CD4-positive, alpha-beta T cell (primary cell): ENCODE measurements at places on chromosomes 12 and 14.

DNA sequence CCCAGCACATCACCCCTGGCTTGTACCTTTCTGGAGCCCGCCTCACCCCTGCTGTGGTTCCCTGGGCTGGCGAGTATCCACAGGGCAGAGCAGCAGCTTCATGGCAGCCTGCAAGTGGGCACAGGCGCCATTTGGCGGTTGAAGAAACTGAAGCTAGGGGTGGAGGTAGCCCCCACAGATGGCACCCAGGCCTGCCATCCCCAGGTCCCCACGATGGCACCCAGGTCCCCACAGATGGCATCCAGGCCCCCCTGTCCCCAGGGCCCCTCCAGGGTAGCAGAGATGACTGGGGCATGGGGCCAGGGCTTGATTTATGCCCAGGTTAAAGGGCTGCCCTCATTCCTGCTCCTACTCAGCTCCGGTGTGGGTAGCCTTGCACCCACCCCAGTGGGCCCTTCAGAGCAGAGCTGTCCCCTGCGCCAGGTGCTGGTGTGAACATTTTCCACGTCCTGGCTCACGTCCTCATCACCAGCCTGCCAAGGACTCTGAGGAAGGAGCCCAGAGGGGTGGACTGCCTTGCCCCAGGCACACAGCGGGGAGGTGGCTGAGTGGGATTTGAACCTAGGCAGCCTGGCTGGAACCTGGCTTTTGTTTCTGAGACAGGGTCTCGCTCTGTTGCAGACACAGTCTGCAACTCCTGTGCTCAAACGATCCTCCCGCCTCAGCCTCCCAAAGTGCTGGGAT lies 8.7 kb downstream of the MMP17 start:
- DNase-seq, result no peak

DNA sequence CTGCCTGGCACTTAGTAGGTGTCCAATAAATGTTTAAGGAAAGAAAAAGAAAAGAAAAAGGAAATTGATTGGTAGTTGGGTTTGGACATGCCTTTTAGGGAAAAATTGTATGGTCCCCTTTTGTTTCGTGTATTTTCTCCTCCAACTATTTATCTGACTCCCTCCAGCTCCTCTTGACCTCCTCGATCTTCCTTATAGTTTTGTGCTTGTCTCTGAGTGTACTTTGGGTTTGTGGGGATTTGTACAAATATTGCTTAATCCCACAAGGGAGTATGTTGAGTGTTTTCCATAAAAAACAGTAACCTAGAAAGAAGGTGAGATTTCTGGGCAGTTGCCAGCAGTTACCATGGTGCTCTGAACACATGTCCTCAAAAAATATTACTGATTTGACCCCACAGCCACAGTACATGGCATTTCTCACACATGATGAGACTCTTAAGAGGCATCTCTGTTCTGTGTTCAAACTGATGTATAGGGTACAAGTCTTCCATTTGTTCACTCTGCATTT lies 15.7 kb downstream of the PLEKHG7 start:
- DNase-seq, result no peak

DNA sequence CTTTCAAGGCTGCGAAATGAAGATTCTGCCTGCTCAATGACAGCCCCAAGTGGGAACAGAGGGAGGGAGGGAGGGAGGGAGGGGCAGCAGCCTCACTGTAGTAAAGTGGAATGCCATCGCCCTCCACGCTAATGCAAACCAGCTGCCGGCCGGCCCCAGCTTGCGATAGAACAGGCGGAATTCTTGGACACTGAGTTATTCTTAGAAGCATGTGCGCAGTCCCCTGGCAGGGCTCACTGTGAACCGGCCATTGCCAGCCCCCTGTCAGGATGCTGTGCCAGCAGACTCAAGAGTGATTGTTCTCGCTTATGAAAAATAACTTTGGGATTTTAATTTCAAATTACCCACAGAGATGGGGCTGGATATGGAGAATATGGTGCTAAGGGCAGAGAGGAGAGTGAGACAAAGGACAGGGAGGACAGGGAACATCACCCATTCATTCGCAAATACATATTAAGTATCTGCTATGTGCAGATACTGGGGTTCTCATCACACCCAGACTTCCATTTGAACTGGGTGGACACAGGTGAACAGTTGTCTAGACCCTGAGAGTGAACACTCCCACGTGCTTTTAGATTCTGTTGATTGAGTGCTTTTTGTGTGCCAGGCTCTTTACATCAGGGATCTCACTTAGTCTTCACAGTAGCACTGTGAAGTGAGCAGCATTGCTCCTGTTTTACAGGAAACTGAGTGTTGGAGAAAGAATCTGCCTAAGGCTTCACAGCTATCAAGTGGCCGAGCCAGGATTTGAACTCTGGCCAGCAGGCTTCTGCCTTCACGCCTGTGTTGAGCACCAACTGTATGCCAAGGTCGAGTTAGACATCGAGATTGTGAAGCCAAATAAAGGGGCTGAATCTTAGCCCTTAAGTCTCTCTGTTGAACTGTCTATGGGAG lies 192.9 kb downstream of the C12orf75 start:
- DNase-seq, result no peak

- no peak for DNase-seq
These were observed 85.2 kb downstream of the CCDC88C start for GRCh38 chr14:91332171-91332985.

DNA sequence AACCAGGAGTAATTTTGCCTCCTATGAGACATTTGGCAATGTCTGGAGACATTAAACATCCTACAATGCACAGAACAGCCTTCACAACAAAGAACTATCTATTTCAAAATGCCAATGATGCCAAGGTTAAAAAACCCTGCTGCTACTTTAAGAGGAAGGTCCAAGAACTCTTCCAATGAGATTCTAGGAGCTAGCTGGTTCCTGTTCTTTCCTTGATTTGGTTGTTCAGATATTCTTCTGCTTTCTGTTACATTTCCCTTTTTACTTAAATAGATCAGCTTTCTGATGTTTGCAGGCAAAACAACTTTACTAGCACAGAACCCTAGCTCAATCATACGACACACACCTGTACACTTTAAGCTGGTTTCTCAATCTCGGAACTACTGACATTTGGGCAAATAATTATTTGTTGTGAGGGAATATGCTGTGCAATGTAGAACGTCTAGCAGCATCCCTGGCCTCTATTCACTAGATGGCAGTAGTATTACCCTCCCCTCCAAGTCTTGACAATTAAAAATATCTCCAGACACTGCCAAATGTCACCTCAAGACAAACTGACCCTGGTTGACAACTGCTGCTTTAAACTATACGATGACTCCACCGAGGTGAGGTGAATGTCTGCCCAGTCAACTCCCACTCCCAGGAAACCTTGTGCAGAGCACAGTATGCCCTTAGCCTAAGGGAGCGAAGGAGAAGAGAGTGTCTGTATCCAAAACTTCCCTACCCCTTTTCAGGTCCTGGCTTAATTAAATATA lies 4.4 kb downstream of the BLTP3B start:
- peak; percentile 45 for DNase-seq

- peak; percentile 81 for DNase-seq
These were observed 17.0 kb downstream of the RHOF start for GRCh38 chr12:121776190-121777098.

- DNase-seq, result no peak
These were observed 63.1 kb upstream of the TRHDE start for GRCh38 chr12:72209086-72209485.

GRCh38 chr12:119202544-119202943 lies 23.8 kb downstream of the HSPB8 start:
- no peak for DNase-seq

DNA sequence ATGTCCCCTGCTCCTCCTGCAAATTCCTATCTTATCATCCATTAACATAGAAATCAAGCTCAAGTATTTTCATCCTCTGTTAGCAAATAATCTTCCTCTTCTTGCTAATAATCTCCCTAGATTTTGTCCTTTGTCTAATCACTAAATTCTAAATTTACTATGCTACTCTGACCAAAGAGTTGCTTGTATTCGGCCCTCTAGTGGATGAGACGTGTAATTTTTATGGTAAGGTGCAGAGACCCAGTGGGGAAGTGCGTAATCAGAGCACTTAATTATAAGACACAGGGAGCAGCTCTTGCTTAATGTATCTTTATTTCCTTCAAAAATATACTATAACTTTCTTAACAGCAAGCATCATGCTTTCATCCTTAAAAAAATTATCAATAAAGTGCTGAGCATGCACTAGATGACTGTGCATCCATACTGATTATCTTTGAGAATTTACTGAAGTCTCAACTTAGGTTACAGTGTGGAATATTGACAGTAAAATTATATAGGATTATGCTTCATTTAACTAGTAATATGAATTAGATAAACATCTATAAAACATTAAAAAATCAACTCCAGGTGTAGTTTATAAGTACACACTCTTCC lies 212.6 kb downstream of the SLC16A7 start:
- DNase-seq, result no peak

GRCh38 chr12:95201056-95201670 lies 16.1 kb downstream of the FGD6 start:
- DNase-seq, result no peak

DNA sequence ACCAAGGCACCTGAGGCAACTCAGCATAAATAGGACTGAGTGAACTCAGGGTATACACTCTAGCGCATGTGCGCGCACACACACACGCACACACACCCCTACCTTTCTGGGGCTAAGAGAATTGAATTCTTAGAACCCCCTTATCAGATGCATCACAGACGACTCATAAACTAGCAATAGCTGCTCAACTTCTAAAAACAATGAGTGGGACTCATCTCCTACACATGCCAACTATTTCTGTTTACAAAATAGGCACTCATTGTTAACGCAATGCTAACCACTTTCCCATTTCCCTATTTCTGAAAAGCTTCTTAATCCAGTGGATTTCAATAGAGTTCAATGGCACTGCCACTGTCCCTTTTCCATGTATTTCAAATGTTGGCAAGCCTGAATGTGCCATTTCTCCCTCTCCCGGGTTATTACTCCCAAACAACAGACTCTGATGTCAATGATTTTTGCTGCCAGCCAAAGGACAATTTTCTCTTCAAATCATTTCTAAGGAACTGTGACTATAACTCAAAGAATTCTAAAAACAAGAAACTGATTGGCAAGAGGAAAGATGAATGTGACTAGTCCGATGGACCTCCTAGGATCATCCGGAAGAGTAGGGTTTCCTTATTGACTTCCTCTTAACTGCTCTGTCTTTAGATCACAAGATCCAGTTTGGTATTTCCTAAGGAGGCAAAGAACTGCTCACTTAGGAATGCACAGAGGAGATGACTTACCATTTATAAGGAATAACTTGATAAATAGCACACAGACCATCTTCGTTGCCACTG lies 48.8 kb downstream of the SLC38A1 start:
- DNase-seq, result peak; percentile 81
